ENCODE measurements at places on chromosomes 6 and 20. TPM values are rescaled to one million over a fixed set of nuclear protein-coding genes. Genes with fewer than 3 reads are reported as not detected.

The SLA2 gene
- 0.20 TPM for total RNA-seq

The CABLES2 gene
- total RNA-seq, result 2.7 TPM

The MYLK2 gene
- total RNA-seq, result not detected

The LY86 gene
- 2.0 TPM for total RNA-seq

The TREML1 gene
- 0.62 TPM for total RNA-seq

The CTCFL gene
- total RNA-seq, result not detected
